Renal cortical epithelial cell (primary cell): ENCODE measurements at places on chromosomes 12 and 14. TPM values are rescaled to one million over a fixed set of nuclear protein-coding genes. Genes with fewer than 3 reads are reported as not detected.
A peak's percentile ranks its signal among the peaks of the same experiment; 100 is the strongest.

Gene KRT73
- total RNA-seq: not detected in 2 replicates

Gene NID2
- 20.3 and 106 TPM in 2 replicates for total RNA-seq

Gene PRKAG1
- total RNA-seq: 63.0 and 86.1 TPM in 2 replicates

Gene ASB2
- total RNA-seq: 0.05 and 0.35 TPM in 2 replicates

Gene CAPS2
- 0.87 and 11.6 TPM in 2 replicates for total RNA-seq

Gene STON2
- 9.9 and 91.9 TPM in 2 replicates for total RNA-seq

Gene SSPN
- 8.5 and 12.8 TPM in 2 replicates for total RNA-seq

Gene ZDHHC17
- total RNA-seq: 46.4 and 56.2 TPM in 2 replicates

Gene ZNF664
- total RNA-seq: 82.5 and 106 TPM in 2 replicates

Gene PTPN21
- total RNA-seq: 6.8 and 22.1 TPM in 2 replicates

Gene DCN
- 43.6 and 748 TPM in 2 replicates for total RNA-seq

DNA sequence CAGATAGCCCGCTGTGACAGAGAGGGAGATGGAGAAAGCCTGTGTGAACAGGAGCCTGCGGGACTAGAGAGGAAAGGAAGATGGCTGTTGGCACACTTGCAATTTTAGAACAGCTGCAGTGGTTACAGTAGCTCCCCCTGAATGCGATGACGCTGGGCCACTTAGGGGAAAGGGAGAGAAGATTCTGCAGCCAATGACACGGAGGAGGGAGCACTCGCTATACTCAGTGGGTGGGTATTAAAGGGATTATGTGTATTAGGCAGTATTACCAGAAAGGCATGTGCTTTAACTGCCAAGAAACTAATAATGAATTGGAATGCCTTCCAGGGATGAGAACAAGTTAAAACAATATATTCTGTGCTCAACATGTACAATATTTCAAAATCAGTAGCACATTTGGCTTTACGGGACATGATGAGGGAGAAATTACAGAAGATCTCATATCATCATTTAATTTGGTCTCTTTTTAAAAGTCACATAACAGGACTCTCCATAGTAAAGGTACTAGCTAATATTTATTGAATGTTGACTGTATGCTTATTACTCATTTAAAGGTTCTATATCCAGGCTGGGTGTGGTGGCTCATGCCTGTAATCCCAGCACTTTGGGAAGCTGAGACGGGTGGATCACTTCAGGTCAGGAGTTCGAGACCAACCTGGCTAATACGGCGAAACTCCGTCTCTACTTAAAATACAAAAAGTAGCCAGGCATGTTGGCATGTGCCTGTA lies 35.9 kb upstream of the FOS start:
- DNase-seq: no peak

DNA sequence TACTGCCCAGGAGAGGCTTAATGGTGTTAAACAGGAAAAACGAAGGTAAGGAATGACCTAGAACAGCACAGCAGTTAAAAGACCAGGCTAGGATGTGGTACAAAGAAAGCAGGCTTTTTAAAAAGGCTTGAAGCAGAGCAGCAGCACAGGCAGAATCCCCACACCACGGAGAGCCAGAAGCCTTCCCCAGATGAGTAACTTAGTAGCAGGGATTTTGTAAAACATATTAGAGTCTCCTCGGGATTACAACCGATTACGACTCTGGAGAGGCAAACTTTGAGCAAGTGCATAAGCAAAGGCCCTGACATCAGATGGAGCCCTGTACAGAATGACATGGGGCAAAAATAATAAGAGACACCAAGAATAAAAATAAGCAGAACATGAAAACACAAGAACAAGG lies 37.1 kb upstream of the DHRS4 start:
- DNase-seq: no peak

DNA sequence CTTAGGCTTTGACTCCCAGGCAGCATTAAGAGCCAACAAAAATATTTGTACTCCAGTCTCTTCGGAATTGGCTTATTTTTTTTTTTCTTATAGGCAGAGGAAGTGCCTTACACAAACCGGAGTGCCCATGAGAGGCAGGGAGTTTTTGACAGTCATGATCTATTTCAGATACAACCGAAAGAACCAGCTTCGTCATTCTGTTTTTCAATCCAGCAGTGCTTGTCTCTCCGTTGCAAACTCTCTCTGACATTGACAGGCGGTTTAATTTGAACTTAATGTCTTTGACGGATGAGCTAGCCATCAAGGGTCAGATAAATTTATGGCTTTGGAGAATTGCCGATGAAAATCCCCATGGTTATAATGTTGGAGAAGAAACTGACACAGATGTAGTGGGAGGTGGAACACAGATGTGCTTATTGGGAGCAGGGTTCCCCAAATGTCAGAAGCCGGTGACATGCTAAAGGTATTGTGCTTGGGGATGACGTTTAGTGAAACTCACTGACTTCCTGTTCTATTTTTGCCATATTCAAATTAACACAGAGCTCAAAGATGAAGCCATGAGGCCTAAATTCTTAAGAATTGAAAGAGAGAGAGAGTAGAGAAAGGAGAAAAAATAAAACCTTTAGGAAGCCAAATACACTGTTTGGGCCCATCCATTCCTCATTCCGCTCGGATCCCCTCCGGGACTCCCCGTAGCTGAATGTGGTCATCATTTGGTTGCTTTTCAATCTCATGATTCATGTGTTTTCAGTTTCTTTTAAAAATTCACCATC lies 59.7 kb downstream of the PLXNC1 start:
- DNase-seq: no peak

DNA sequence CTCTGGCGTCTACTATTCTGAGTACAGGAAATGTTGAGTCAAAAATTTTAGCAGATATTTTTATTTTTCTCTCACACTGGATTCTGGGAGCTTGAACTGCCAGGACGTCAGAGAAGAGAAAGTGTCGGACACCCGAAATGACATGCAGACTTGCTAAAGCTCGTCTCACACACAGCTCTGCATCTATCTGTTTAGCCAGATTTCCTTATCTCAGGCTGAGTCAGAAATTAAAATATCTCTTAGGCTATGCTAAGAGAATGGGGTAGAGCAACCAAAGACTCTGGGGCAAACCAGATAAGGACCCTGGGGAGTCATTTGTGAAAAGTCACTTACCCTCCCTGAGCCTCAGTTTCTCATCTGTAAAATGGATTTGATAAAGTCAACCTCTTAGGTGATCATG lies 1124.1 kb downstream of the VRK1 start:
- no peak for DNase-seq

GRCh38 chr12:25940886-25941285 lies 17.6 kb upstream of the RASSF8 start:
- no peak for DNase-seq

GRCh38 chr12:64992641-64993040 lies 128.5 kb downstream of the WIF1 start:
- no peak for DNase-seq

GRCh38 chr14:87059060-87059839 lies 933.7 kb downstream of the GALC start:
- no peak for DNase-seq

DNA sequence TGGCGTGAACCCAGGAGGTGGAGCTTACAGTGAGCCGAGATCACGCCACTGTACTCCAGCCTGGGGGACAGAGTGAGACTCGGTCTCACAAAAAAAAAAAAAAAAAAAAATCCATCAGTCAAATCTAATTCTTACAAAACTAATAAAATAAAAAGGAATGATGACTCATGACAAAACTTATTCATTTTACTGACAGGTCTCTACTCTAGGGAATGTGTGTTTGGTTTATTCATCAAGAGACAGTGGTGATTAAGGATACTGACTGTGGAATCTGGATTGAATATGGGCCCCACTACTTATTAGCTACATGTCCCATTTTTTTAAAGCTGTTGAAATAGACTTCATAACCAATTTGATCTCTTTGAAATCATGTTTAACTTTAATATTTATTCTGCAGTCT lies 29.3 kb upstream of the GAS2L3 start:
- no peak for DNase-seq

GRCh38 chr14:41607304-41607775 lies 664 bp downstream of the LRFN5 start:
- no peak for DNase-seq

- no peak for DNase-seq
Measured at GRCh38 chr12:131443019-131444000, 267.6 kb upstream of the SFSWAP start.

GRCh38 chr12:101414533-101415119 lies 7.1 kb upstream of the ARL1 start:
- DNase-seq: peak; percentile 71

GRCh38 chr14:75849300-75849895 lies 132.4 kb downstream of the TGFB3 start:
- peak; percentile 68 for DNase-seq

DNA sequence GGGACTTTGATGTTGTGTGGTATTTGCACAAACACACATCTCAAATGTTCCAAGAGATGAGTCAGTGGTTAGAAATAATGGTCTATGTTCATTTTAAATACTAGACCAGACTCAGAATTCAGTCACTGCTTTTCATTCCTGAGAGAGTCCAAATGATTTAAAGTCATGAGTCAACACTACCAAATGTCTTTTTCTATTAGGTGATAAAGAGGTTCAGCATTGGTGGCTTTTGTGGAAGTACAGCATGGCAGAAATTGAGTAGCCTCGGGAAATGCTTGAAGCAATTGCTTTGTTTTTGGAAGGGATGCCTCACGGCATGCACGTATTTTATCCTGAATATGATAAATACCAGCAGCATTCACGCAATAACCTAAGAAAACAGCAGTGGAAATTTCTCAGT lies 115.7 kb downstream of the DIO2 start:
- DNase-seq: peak; percentile 42

GRCh38 chr12:53777936-53778644 lies 26.3 kb upstream of the CISTR start:
- DNase-seq: no peak

GRCh38 chr12:57726151-57726883 lies 12.2 kb downstream of the AGAP2 start:
- peak; percentile 43 for DNase-seq

- no peak for DNase-seq
Measured at GRCh38 chr12:83919081-83919480, 993.5 kb downstream of the SLC6A15 start.

DNA sequence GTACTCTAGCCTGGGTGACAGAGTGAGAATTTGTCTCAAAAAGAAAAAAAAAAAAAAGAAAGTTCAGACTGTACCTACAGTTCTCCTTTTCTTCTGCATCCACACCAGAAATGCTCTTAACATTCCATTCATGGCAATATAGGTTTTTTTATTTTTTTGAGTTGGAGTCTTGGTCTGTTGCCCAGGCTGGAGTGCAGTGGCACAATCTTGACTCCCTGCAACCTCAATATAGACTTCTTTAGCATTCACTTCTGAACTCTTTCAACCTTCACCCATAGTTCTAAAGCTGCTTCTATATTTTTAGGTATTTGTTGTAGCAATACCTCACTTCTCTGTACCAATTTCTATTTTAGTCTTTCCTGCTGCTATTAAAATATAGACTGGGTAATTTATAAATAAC lies 1095.7 kb downstream of the FLRT2 start:
- DNase-seq: no peak

DNA sequence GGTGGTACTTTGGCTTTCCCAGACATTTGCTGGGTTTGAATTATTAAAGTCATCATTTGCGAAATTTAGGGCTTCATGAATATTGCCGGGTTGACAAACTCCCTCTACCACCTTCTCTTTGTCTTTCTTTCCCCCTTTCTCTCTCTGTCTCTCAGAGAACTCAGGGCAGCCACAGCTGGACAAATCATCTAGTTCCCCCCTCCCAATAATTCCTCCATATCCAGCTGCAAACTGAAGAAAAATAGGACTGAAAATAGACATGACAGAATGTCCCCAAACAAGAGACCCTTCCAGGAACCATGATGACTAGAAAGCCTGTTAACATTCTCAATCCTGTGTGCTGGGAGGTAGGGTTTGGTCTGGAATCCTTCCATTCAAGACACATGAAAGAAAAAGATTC lies 67.1 kb upstream of the TBX5 start:
- no peak for DNase-seq

DNA sequence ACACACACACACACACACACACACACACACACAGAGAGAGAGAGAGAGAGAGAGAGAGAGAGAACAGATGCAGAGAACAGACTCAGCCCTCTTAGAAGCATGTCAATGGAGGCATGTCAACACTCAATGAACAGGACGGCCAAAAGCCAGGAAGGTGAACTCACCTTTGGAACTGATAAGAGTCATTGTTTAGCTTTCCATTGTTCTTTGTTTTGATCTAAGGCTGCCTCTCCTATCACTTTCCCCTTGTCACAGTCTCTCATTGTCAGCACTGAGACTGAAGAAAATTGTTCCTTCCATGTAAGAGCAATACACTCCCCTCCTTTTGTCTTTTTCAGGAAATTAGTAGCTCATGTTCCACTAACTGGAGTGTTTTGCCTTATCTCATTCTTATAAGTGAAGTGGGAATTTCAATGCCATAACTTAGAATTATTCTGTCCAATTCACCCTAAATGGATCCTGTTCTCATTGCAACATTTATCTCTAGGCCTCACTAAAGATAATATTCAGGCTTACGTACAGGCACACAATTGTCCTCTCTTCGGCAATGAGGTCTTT lies 218.0 kb downstream of the DUSP6 start:
- no peak for DNase-seq

DNA sequence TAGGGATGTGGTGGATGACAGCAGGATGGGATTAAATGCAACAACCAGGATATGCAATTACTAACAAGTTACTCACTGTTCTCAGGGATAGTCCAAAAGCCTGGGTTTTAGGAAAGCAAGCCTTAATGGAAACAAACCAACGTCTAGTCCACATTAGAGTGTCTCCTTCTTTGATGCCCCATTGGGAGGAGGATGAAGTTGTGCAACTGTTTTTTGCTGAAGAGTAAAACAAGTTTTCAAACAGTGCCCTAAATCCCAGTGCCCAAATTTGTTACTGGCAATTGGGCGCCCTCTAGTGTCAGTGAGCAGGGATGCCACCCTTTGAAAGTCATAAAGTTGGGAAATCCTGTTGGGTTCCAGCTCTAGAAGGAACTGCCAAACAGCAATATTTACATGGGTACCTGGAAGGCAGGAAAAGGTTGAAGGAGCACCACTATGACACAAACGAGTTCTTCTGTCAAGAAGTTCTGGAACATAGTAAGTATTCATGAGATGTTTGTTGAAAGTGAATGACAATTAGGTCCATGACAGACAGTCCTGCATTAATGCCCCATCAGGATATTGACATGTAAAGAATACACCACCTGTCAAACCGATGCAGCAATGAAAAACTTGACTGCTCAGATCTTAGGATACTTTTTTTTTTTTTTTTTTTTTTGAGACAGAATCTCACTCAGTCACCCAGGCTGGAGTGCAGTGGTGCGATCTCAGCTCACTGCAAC lies 11.1 kb upstream of the DPF3 start:
- peak; percentile 69 for DNase-seq
